ENCODE measurements at places on chromosomes 11 and 22. TPM values are rescaled to one million over a fixed set of nuclear protein-coding genes. Genes with fewer than 3 reads are reported as not detected.
A peak's percentile ranks its signal among the peaks of the same experiment; 100 is the strongest.

- no peak for DNase-seq
- no peaks in the 10 kb centered on the region for H3K36me3 ChIP-seq
- no peak overlapping the region for H3K4me3 ChIP-seq
- H3K27me3 ChIP-seq: no peaks in the 10 kb centered on the region
- no peak overlapping the region for H3K27ac ChIP-seq
Observed at GRCh38 chr22:49084206-49084605, 743.5 kb downstream of the BRD1 start.

DNA sequence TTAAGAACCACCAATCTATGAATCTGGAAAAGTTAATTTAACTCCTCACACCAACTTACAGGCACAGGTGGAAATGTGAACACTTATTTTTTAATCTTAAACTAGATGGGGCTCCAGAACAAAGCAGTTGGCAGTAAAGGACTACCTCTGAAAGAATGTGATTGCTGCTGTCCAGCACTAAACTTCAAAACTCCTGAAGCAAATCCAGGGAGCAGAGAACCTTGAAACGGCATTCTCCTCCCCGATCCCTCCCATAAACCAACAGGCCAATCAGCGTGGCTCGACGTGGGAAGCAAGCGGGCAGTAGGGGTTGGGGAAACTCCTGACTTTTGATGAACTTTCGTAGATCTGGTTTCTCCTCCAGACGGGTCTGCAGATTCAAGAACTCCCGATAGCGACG, 5.0 kb downstream of the SNX19 start:
- DNase-seq: no peak
- H3K4me1 ChIP-seq: peaks cover 26% of the 10 kb centered on the region
- no peaks in the 10 kb centered on the region for H3K27me3 ChIP-seq
- peaks cover 80% of the 10 kb centered on the region for H3K36me3 ChIP-seq

FAM180B gene
- not detected for total RNA-seq

- peaks cover 10% of the 10 kb centered on the region for H3K36me3 ChIP-seq
- H3K4me3 ChIP-seq: peak overlapping the region; percentile 81
- H3K4me1 ChIP-seq: peaks cover 14% of the 10 kb centered on the region
- no peak for DNase-seq
- H3K27ac ChIP-seq: peak overlapping the region; percentile 20
- H3K27me3 ChIP-seq: peaks cover 28% of the 10 kb centered on the region
Observed at GRCh38 chr11:9664276-9665171, 647 bp downstream of the SWAP70 start.

DNA sequence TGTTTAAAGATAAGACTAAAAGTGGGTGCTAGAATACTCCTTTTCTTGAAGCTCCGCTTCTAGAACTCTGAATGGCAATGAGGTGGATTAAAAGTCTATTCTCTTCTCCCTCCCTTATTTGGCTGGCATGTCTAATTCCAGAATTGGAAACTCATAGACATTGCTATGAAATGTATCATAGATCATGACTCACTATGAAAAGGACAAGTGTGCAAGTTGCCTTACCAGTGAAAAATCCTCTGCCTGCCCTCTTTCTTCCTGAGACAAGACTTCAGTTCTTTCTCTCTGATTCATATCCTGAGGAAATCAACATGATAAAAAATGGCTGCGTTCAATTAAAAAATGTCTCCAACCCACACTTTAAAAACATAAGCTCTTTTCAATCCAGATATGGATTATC, 73.2 kb upstream of the BLID start:
- H3K4me1 ChIP-seq: peaks cover 3% of the 10 kb centered on the region
- no peak overlapping the region for H3K4me3 ChIP-seq
- no peak overlapping the region for H3K27ac ChIP-seq
- H3K27me3 ChIP-seq: peaks cover 19% of the 10 kb centered on the region

DNA sequence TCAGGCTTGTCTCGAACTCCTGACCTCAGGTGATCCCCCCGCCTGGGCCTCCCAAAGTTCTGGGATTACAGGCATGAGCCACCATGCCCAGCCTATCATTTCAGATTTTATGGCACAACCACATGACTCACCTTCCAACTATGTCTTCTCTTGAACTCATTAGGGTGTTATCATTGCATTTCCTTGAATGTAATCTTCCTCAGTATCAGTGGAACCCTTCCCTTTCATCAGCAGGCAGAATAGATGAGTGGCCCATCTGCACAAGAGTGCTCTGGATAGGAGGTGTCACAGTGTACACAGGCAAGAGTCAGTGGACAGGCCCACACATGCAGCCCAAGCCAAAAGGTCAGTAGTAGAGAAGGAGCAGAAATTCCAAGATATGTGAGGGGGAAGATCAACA, 29.1 kb upstream of the AQP11 start:
- H3K36me3 ChIP-seq: no peaks in the 10 kb centered on the region
- H3K4me1 ChIP-seq: no peaks in the 10 kb centered on the region
- no peak for DNase-seq
- no peak overlapping the region for H3K27ac ChIP-seq

SLC43A1 gene
- total RNA-seq: 34.0 TPM

- H3K36me3 ChIP-seq: no peaks in the 10 kb centered on the region
- no peaks in the 10 kb centered on the region for H3K27me3 ChIP-seq
- H3K4me3 ChIP-seq: no peak overlapping the region
- H3K4me1 ChIP-seq: peaks cover 18% of the 10 kb centered on the region
- no peak for DNase-seq
- no peak overlapping the region for H3K27ac ChIP-seq
Observed at GRCh38 chr22:38222797-38223119, 21.0 kb downstream of the MAFF start.

DNA sequence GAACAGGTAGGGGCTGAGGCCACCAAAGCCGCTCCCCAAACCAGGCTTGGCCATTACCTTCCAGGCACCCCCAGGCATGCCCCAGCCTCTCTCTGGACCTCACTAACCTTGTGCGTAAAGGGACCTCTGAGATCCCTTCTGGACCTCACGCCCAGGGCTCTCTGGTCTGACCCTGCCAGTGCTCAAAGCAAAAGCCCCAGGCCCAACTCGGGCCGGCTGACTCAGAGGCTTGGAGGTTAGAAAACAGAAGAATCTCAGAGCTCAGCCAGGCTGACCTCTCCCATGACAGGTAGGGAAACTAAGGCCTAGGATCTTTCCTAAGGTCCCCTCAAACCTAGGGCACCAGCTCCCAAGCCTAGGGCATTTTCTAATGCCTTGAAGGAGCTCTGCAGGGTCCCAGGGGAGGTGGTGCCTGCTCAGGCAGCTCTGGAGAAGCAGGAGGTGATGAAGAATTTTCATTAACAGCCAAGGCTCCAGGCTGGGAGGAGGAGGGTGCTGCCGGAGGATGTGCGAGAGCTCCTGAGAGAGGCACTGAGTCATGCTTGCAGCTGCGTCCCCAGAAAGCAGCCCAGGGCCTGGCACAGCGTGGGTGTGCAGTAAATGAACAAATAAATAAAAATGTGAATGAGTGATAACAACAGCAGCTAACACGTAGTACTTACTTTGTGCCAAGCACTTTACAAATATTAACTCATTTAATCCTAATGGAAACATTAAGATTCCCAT, 25.6 kb downstream of the ARRB1 start:
- no peaks in the 10 kb centered on the region for H3K27me3 ChIP-seq
- H3K27ac ChIP-seq: peak overlapping the region; percentile 65
- H3K4me3 ChIP-seq: peak overlapping the region; percentile 26
- H3K36me3 ChIP-seq: no peaks in the 10 kb centered on the region

DNA sequence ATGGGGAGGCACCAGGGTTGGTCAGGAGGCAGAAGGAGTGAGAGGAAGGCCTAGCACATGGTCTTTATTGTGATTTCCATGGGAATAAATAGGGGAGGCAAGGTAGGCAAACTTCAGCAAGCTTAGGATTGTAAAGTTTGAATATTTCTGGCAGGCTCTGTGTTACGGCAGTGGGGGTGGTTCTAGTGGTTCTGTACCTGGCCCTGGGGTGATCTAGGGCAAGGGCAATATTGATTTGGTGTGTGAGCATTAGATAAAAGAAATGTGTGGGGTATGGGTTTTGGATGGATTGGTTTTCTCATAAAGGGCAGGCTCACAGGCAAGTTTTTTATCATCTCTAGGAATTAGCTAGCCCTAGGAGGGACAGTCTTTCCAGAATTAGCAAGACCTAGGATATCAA, 584.0 kb downstream of the OPCML start:
- no peaks in the 10 kb centered on the region for H3K36me3 ChIP-seq
- no peak overlapping the region for H3K4me3 ChIP-seq
- no peak overlapping the region for H3K27ac ChIP-seq
- DNase-seq: no peak
- H3K4me1 ChIP-seq: peaks cover 5% of the 10 kb centered on the region

Data from activated CD8-positive, alpha-beta T cell treated with anti-CD3 and anti-CD28 coated beads for 36 hours (primary cell).